Esophagus squamous epithelium (tissue), 5 donors: ENCODE measurements at places on chromosomes 1 and 21. TPM values are rescaled to one million over a fixed set of nuclear protein-coding genes. Genes with fewer than 3 reads are reported as not detected.

GRCh38 chr1:160206421-160207117 is 1.4 kb downstream of the PEA15 start:
- peak overlapping the region; percentile 97 for H3K27ac ChIP-seq
- peak overlapping the region; percentile 96 for H3K4me3 ChIP-seq
- peaks cover 56% of the 10 kb centered on the region for H3K4me1 ChIP-seq
- no peak for DNase-seq
- no peaks in the 10 kb centered on the region for H3K27me3 ChIP-seq

- no peak overlapping the region for H3K4me3 ChIP-seq
- H3K27ac ChIP-seq = no peak overlapping the region
- H3K27me3 ChIP-seq = no peaks in the 10 kb centered on the region
- H3K36me3 ChIP-seq = no peaks in the 10 kb centered on the region
Measured at GRCh38 chr21:45990049-45990711, 8.6 kb downstream of the COL6A1 start.

The CHI3L1 gene
- 8.0 TPM for total RNA-seq

DNA sequence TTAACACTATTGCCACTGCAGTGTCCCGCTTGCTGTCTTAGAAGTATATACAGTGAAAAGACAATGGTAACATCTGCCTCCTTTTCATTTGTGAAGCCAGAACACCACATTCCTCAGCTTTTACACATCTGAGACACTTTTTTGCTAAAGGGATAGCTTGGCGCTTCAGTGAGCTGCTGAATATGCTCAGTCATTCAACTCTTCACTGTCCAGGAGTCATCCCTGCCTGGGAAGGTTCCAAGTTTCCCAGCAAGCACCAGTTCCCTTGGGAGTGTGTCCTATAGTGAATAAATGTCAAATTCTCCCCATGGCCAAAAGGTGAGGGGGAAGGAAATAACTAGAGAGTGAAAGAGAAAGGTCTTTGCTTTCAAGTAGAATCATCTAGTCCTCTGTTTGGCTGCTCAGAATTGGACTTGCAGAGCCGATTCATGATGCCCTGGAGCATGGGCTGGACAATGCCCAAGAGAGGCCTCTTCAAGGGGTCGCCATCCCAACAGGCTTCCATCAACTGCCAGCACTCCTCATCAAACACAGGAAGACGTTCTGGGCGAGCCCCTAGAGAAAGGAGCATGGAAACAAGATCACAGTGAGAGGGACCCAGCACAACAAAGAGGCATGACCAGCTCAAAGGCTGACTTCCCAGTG is 25.5 kb upstream of the RBBP5 start:
- no peak for DNase-seq
- no peak overlapping the region for H3K27ac ChIP-seq
- H3K4me1 ChIP-seq = no peaks in the 10 kb centered on the region
- peaks cover 66% of the 10 kb centered on the region for H3K36me3 ChIP-seq

GRCh38 chr1:15430787-15431570 is 7.3 kb upstream of the CTRC start:
- no peak for DNase-seq
- peaks cover 48% of the 10 kb centered on the region for H3K36me3 ChIP-seq
- peaks cover 8% of the 10 kb centered on the region for H3K4me1 ChIP-seq
- no peak overlapping the region for H3K27ac ChIP-seq
- H3K27me3 ChIP-seq = no peaks in the 10 kb centered on the region

DNA sequence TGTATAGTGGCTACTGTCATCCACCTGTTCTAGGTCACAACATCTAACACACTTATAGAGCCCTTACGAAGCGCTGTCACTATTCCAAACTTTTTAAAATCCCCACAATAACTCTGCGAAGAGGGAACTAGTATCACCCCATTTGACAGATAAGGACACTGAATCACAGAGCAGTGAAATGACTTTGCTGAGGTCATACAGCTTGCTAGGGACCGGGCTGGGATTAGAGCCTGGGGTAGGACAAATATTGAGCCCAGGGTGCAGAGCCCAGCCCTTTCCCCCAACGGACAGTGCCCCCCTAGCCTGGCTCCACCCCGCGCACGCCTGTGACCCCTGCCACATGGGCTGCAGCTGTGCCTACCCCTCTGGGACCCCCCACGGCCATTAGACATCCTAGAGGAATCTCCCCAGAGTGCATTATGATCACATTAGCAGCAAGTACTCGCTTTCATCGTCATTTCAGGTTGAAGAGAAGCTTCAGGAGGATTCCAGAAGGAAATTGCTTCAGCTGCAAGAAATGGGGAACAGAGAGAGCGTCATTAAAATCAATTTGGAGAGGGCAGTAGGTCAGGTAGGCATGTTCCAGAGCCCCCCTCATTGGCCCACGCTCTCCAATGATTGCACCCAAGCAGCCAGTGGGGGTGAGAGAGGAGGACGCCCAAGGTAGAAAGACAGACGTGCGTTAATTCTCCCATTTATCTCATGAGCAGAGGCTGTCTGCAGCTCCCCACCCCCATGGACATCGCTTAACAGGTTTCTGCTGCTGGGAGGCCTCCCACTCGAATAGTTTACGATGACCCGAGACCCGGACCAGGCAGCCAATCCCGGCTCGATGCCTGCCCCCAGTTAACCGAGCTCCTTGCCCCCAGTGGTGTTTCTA is 77.2 kb downstream of the FHAD1 start:
- H3K36me3 ChIP-seq = no peaks in the 10 kb centered on the region
- no peak for DNase-seq
- peaks cover 12% of the 10 kb centered on the region for H3K4me1 ChIP-seq
- H3K27me3 ChIP-seq = no peaks in the 10 kb centered on the region

- peaks cover 48% of the 10 kb centered on the region for H3K27me3 ChIP-seq
- H3K36me3 ChIP-seq = no peaks in the 10 kb centered on the region
- no peak for DNase-seq
- no peak overlapping the region for H3K27ac ChIP-seq
- H3K4me1 ChIP-seq = no peaks in the 10 kb centered on the region
Measured at GRCh38 chr1:18234790-18235242, 127.2 kb downstream of the IGSF21 start.

GRCh38 chr1:235073968-235074522 is 54.6 kb downstream of the TOMM20 start:
- DNase-seq = no peak
- H3K27me3 ChIP-seq = no peaks in the 10 kb centered on the region

- no peak for DNase-seq
- no peaks in the 10 kb centered on the region for H3K4me1 ChIP-seq
- H3K27ac ChIP-seq = no peak overlapping the region
- H3K27me3 ChIP-seq = no peaks in the 10 kb centered on the region
- H3K36me3 ChIP-seq = peaks cover 5% of the 10 kb centered on the region
Measured at GRCh38 chr1:44315521-44315920, 39.5 kb downstream of the ERI3 start.

DNA sequence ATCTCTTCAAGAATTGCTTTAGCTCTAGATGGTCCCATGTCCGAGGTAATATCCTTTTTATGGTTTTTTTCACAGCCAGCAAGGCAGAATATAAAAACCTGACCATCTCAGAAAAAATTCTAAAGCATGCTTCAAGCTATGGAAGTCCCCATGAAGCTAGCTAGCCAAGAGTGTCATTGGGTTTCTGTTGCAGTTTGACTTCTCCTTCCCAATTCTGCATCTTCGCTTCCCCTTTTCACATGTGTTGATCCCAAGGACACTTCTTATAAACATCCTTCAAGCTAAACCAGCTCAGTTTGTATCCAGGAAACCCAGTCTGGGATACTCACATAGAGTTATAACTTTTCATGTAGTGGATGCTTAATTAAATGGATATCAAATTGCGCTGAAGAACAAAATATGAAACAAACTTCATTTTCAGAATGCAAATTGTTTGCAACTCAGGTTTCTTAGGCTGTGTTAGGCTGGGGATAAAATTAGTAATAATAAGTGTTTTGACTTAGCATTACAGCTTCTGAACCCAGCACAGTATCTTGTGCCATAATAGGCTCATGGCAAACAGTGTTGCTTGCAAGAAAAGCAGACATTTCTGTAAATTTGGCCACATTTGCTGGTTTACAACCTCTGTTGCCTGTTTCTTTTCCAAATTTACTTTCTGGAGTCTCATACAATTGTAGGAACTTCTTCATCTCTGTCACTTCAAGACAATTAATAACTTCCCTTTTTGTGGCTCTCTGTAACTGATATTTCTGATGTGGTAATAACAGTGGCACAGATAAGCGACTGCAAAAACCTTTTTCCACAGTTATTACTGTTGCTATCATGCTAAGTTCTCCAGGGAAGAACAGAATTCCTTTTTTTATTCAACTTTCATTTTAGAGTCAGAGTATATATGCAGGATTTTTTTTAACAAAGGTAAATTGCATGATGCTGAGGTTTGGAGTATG is 53.2 kb downstream of the NCAM2 start:
- no peaks in the 10 kb centered on the region for H3K27me3 ChIP-seq
- DNase-seq = no peak
- no peak overlapping the region for H3K27ac ChIP-seq
- H3K4me1 ChIP-seq = no peaks in the 10 kb centered on the region
- H3K36me3 ChIP-seq = no peaks in the 10 kb centered on the region

DNA sequence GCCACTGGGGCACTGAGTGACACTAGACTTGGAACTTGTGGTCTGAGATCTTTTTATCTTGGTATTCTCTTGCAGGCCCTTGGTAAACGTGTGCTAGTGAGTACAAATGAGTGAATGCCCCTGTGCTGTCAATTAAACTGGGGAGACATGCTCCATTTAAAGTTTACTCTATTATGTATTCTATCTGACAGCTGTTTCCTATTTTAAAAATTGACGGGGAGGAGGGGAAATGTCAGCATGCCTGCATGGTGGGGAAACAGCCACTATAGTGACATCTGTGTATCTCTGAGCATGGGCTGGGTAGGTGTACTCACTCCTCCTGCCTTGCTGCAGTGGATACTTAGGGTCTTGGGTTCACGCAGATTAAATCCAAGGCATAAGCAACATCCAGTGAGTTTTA is 59.0 kb upstream of the IKBKE start:
- no peak overlapping the region for H3K4me3 ChIP-seq
- H3K4me1 ChIP-seq = no peaks in the 10 kb centered on the region
- no peaks in the 10 kb centered on the region for H3K27me3 ChIP-seq
- H3K27ac ChIP-seq = no peak overlapping the region
- peaks cover 33% of the 10 kb centered on the region for H3K36me3 ChIP-seq
- DNase-seq = no peak

DNA sequence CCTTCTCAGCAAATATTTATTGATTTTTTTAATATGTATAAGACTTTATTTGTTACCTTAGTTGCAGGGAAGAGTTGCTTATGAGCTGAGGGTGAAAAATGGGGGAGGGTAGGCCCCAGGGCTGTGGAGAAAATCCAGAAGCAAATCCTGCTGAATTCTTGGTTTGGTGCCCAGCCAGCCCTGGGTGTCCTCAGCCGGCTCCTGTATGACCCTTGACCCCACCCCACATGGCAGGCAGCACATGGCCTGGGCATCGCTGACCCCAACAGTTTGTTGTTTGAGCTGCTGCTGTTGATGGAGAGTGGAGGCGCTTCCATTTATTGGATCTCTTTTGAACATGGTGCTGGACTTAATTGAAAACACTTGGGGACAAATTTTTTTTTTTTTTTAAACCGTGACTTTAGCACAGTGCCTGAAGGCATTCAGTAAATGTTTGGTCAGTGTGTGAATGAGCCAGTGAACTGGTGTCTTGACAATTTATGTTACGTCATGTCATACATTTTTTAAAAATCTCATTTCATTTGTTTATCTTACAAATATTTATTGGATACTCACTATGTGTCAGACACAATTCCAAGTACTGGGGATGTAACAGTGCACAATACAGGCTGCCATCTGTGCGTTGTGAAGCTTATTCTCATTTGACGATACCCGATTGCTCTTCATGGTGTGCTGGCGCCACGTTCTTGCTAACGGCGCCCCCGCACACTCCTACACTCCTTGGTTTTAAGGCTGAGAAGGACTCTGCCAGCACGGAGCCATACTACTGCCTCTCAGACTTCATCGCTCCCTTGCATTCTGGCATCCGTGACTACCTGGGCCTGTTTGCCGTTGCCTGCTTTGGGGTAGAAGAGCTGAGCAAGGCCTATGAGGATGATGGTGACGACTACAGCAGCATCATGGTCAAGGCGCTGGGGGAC is 98.8 kb downstream of the MTR start:
- no peak overlapping the region for H3K4me3 ChIP-seq
- no peak for DNase-seq
- no peak overlapping the region for H3K27ac ChIP-seq
- H3K27me3 ChIP-seq = no peaks in the 10 kb centered on the region

- H3K36me3 ChIP-seq = peaks cover 25% of the 10 kb centered on the region
- H3K4me1 ChIP-seq = peaks cover 14% of the 10 kb centered on the region
- H3K27ac ChIP-seq = peak overlapping the region; percentile 62
- H3K4me3 ChIP-seq = no peak overlapping the region
- H3K27me3 ChIP-seq = no peaks in the 10 kb centered on the region
- DNase-seq = no peak
Measured at GRCh38 chr1:20494609-20495311, 8.8 kb upstream of the CAMK2N1 start.

DNA sequence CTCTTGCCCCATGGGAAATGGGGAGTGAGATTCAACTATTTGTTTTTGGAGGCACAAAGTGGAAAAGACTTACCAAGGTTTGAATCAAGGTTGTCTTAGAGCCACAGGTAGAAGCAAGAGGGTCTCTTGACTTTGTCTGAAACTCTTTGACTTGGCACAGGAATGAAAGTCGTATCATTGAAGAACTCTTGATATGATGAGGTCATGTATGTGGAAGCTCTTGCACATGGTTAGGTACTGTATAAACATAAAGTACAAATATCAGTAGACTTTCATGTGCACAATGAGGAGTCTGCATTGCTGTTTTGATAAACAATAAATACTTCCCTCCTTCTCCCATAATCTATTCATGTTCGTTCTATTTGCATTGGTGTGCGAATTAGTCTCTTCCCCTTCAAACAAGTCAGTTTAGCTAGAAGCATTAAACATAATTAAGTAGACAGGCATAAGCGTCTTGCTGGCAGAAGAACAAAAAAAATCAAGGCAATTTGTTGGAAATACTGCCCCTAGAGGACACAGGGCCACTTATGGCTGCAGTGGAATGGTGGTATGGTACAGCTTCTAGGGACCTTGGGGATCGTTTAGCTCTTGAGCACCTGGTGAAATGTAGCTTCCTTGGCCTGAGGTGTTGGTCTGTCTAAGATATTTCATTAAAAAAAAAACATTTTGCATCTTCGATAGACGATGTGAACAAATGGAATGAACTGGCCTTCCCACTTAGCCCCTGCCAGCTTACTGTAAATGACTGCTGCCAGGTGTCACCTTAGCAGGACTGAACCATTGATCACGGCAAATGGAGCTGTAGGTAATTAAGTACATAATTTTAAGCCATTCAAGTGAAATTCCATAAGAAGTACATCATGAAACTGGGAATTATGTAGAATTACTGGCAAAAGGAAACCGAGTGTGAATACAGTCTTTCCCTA is 218.0 kb upstream of the GALNT2 start:
- H3K4me1 ChIP-seq = peaks cover 4% of the 10 kb centered on the region
- H3K4me3 ChIP-seq = no peak overlapping the region
- no peaks in the 10 kb centered on the region for H3K27me3 ChIP-seq
- DNase-seq = no peak

DNA sequence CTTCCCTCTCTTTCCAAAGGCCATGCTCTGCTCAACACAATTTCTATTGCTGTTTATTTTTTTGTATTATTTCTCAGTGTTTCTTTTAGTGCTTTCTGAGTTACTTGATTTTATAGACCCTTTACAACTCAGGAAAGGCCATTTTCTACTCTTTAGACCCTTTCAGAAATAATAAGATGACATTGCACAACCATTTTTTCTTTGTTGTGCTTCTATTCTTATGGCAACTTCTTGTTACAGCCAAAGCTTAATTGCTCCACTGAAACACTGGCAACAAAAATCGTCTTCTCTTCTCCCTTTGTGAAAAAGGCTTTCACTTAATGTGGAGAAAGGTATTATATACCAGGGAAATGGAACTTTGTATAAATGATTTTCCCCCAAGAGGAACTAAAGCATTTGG is 39.0 kb upstream of the SAMSN1 start:
- H3K4me1 ChIP-seq = no peaks in the 10 kb centered on the region
- H3K27me3 ChIP-seq = no peaks in the 10 kb centered on the region
- no peaks in the 10 kb centered on the region for H3K36me3 ChIP-seq
- DNase-seq = no peak
- no peak overlapping the region for H3K27ac ChIP-seq
